ENCODE measurements at places on chromosomes 2 and 18. TPM values are rescaled to one million over a fixed set of nuclear protein-coding genes. Genes with fewer than 3 reads are reported as not detected.

Gene FSIP2
- 0.30 TPM for total RNA-seq

Gene SLC4A3
- under 0.01 TPM for total RNA-seq

Gene PSMA8
- total RNA-seq = not detected

Gene MARCHF4
- 6.2 TPM for total RNA-seq

Gene MATN3
- total RNA-seq = 1.4 TPM

Gene RIF1
- total RNA-seq = 40.3 TPM

Gene AMER3
- total RNA-seq = not detected

Gene METTL21A
- total RNA-seq = 15.9 TPM

Gene NAGK
- total RNA-seq = 46.8 TPM

Gene MLPH
- total RNA-seq = not detected

Gene NGEF
- total RNA-seq = not detected

Gene QPCT
- 27.2 TPM for total RNA-seq

Gene SGO2
- total RNA-seq = 14.1 TPM
